ENCODE measurements at places on chromosomes 5 and 9.

- peak; percentile 90 for DNase-seq
Measured at GRCh38 chr5:159444441-159445082, 114.3 kb upstream of the IL12B start.

DNA sequence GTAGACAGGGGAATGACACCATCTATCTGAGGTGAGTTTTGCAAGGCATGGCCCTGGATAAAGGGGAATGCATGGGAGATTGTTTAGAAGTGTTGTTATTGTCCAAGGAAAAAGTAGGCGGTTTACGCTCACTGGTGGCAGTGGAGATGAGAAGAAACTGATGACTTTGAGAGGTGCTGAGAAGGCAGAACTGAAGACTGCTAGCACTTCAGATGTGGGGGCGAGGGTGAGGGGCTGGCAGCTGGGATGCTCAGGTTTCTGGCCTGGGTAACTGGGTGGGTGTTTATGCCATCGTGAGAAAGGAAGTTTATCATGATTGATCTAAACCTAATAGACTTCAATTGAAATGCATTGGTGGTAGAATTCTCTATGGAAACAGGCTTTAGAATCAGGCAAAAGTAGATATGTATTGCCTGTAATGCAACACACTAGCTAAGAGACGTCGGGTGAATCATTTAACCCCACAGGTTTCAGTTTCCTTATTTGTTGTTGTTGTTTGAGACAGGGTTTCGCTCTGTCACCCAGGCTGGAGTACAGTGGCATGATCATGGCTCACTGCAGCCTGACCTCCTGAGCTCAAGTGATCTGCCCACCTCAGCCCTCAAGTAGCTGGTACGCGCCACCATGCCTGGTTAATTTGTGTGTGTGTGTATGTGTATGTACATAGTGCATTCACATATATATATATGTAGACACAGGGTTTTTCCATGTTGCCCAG lies 123.5 kb downstream of the SLC24A2 start:
- DNase-seq: no peak

GRCh38 chr5:112653638-112654205 lies 84.0 kb upstream of the APC start:
- no peak for DNase-seq

DNA sequence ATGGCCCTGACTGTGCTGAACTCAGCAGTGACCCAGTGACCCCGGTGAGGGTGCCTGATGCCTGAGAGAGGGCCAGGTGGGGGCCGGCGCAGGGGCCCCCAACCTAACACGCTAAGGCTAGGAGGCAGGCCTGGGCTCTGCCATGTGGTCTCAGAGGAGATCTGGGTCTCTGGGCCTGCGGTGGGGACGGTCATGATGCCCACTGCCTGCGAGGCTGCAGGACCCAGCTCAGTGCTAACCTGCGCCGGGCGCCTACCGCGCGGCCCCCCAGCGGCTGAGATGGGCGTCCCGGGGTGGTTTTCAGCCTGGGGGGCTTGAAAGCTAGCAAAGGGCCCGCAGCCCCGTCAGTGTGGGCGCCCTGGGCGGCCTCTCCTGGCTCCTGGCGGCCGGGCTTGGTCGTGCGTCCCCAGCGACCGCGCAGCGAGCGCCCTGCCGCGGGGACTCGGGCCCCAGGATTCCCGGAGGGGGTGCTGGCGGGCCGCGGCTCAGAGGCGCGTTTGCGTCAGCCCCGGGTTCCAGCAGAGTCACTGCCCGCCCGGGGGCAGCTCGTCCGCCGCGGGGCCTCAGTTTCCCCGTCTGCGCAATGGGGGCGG lies 2.5 kb downstream of the EGFL7 start:
- DNase-seq: no peak

- no peak for DNase-seq
Measured at GRCh38 chr5:115306011-115306536, 9.6 kb upstream of the CCDC112 start.

- DNase-seq: no peak
Measured at GRCh38 chr5:58622936-58623871, 40.3 kb downstream of the RAB3C start.

DNA sequence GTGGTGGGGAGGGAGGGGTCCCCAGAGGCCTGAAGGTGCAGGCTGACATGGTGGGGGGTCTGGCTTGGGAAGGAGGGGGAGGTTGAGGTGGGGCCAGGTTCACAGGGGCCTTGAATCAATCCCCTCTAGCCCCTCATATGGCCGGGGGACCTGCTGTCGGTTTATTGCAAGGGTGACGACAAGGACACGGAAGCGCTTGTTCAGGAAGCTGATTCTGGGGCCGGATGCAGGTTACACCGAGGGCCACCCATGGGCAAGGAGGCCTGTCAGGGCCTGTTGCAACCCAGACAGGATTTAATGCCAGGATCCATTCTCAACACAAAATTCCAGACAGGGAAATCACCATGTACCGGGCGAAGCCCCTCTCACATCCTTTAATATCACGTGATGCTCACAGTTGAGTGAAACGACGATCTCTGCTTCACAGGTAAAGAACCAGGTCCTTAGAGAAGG lies 41.6 kb upstream of the SYNPO start:
- no peak for DNase-seq

DNA sequence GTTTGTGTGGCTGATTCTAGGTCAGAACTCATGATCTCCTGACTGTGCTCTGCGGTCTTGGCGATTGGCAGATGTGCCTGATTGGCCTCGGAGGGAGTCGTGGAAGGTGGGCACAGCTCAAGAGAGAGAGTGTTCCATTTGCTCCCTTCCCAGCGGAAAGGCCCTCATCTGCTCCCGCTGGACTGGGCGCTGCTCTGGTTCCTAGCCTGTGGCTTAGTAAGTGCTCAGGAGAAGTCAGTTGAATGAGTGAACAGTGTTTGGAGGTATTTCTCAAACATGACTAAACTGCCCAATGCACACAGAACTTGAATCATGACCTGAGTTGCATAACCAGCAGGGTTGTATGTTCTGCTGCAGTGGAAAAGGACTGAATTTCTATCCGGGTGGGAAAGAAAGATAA lies 120.2 kb upstream of the PITX1 start:
- no peak for DNase-seq

DNA sequence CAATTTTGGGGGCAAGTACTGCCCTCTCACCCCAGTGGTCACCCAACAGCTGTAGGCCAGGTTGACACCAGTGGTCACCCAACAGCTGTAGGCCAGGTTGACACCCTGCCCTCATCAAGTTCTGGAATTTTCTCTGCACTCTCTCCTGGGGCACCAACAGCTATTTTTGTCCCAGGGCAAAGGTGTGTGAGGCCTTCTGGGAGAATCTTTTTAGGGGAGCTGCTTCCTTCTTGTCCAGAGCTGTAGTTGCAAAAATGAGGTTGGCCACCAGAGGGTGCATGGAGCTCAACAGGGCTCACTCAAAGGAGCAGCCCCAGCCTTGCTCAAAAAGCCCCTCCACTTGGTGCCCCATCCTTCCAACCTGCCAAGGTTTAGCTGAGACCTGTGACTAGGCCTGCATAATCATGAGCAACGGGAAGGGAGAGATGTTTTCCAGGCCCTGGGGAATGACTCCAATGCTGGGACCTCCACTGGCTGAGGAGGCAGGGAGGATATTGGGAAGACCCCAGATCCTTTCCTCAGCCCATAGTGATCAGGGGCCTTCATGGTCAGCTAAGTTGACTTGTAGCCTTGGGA lies 10.6 kb upstream of the P4HA2 start:
- peak; percentile 68 for DNase-seq

GRCh38 chr9:108972626-108973209 lies 38.5 kb downstream of the ABITRAM start:
- DNase-seq: no peak

DNA sequence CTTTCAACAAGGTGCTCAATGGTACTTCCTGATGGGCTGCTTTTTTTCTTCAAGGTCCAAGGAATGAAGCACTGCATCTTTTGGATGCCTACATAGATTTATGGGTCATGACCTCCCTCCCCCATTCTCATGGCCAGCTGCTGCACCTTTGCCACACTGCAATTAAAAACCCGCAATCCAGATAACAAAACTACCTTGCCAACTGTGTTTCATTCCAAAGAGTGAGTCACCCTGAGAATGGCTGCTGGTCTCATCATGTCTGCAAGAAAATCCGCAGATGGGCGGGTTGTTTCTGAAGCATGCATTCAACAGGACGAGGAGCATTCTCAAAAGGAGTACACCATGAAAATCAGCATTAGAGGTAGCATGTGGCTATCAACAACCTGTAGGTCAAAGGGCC lies 139.8 kb downstream of the ELAVL2 start:
- DNase-seq: no peak

DNA sequence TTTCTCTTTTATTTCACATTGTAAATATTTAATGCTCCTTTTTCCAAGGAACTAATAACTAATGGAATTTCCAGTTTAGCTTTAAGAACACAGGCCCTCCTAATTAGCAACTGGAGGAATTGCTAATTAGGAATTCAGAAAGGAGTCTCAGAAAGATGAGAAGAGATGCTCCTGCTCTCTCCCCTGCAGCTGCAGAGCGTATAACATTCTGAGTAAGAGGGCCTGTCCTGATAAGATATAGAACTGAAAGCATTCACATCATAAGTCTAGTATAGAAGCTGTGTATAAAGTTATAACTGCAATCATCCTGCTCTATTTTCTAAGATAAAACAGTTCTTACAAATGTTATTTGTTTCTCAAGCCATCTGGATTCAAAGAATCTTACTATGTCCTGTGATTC lies 83.2 kb downstream of the DTWD2 start:
- no peak for DNase-seq

DNA sequence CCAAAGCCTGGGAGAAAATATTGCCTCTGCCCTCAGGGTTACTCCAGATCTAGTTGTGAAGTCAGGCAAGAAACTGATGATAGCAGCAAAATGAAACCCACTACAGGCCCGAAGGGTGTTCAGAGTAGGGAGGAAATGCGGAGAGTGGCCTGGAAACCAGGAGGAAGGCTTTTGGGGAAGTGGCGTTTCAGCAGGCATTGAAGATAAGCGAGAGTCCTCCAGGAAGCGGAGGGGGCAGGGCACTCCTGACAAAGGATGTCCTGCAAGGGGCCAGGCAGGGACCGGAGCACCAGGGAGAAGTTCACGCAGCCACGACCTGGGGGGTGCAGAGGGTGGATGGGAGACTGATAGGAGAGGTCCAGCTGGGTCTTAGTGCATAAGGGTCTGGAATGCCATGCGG lies 7.8 kb upstream of the FOXI1 start:
- DNase-seq: no peak

GRCh38 chr5:155064580-155064979 lies 51.0 kb downstream of the KIF4B start:
- DNase-seq: no peak

- no peak for DNase-seq
Measured at GRCh38 chr9:90861826-90862740, 60.5 kb downstream of the SYK start.

GRCh38 chr5:139669662-139670368 lies 21.7 kb downstream of the CXXC5 start:
- no peak for DNase-seq

GRCh38 chr5:133113331-133114061 lies 61.7 kb downstream of the HSPA4 start:
- no peak for DNase-seq

DNA sequence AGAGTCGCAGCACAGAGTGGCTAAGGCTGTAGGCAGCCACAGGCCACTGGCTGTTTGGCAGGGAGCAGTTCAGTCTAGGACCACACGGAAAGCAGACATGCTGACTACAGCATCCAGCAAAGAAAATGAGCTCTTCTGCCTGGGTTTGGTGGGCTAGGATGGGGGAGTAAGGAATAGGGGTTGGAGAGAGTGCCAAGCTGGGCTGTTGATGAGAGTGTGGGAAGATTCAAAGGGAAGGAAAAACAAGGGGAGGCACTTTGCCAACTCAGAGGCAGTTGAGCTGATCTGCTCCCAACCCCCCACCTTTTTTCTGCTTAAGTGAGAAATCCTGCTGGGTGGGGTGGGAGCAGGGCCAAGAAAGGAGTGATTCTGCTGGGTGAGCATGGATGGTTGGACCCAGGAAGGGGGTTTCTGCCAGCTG lies 35.9 kb downstream of the SVEP1 start:
- no peak for DNase-seq

GRCh38 chr5:110751902-110752762 lies 13.3 kb downstream of the SLC25A46 start:
- DNase-seq: no peak

GRCh38 chr5:170681013-170681433 lies 102.5 kb upstream of the GABRP start:
- peak; percentile 47 for DNase-seq

DNA sequence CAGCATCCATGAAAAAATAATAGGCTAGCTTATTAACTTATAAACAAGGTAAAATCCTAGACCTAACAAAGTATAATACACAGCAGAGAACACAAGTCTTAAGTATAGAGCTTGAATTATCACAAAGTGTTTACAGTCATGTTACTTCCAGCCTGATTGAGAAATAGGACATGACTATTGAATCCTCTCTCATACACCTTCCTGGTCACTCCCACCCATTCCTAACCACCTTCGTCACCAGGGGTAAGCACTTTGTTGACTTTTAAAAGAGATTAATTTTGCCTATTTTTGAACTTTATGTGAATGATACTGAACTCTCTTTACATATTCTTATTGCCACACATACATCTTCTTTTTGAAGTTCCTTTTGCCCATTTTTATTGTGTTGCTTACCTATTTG lies 325.8 kb downstream of the PJA2 start:
- DNase-seq: no peak

DNA sequence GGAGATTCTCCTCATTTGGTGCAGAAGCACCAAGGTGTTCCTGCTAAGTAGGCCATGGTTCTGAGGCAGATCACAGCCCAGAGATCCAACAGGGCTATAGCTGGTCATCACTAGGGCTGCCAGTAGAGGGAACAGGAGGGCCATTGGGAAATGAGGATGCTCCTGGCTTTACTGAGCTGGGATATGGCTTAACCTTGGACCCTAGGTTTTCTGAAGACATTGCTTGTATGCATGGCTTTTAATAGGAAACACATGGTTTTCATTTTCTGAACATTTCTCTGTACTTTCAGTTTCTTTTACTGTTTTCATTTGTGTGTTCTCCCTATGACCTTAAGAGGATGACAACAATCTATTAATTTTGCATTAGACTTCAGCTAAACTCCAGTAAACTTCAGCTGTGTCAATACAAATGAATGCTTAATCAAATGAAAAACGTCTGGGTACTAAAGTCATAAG lies at the start of gene IFNW1:
Gene IFNW1 (minus strand): TSS at position 406 of the 456 bp plus-strand sequence. CDS start 262 bp downstream, at position 144.
- DNase-seq: no peak

DNA sequence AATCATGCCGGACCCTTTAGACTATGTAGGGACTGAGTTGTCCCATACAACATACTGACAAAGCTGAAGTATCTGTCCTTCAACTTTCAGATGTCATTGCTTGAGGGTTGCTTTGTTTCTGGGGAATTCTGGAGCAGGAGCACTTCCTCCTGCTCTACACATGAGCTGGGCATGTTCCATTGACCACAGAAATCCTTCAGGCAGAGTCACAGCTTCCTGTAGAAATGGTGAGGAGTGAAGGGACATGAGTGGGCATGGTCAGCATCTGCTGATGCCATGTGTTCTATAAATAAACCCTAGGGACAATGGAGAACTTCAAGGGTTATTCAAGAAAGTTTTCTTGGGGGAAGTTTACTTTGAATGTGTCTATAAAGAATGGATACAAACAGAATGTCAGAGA lies 296.6 kb upstream of the FBXL7 start:
- DNase-seq: no peak

DNA sequence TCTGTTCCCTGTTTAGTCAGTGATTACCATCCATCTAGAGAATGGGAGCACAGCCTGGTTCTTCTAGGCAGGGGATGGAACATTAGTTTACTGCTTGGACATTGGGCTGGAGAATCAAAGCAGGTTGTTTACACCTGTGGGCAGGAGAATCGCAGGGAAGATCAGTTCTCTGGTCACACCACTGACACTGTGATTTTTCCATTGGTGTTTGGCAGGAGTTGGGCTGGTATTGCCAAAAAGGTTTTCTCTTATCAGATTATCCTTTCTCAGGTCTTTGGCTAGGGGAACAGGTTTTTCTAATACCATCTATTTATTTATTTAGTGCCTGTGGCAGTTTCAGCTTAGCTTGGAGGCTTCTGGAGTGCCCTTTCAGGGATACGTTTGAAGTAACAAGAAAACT lies 219.3 kb upstream of the GRIN3A start:
- DNase-seq: no peak
